Activated CD8-positive, alpha-beta memory T cell treated with anti-CD3 and anti-CD28 coated beads, Interleukin-2, amount 10 ng/mL, durations not matched to agents 7 days and 5 days (primary cell): ENCODE measurements at places on chromosomes 7 and 10. TPM values are rescaled to one million over a fixed set of nuclear protein-coding genes. Genes with fewer than 3 reads are reported as not detected.

Gene ELFN1
- not detected for total RNA-seq

Gene CTTNBP2
- total RNA-seq, result not detected

Gene TIMM23B
- total RNA-seq, result 18.5 TPM

Gene BHLHA15
- total RNA-seq, result 0.33 TPM

Gene C10orf53
- not detected for total RNA-seq

Gene GPER1
- total RNA-seq, result not detected

Gene PAPOLB
- 0.06 TPM for total RNA-seq

Gene CEP55
- total RNA-seq, result 79.3 TPM

Gene CALHM3
- not detected for total RNA-seq

Gene SLIT1
- total RNA-seq, result 1.5 TPM

Gene GRM3
- total RNA-seq, result not detected

Gene TSC22D4
- 144 TPM for total RNA-seq

Gene MMRN2
- total RNA-seq, result not detected

Gene NFE2L3
- 20.1 TPM for total RNA-seq

Gene UCMA
- not detected for total RNA-seq

Gene ABCB8
- 52.4 TPM for total RNA-seq

Gene CRYGN
- not detected for total RNA-seq

Gene FXYD4
- total RNA-seq, result 0.37 TPM

Gene NPY4R
- total RNA-seq, result not detected

Gene ASB15
- not detected for total RNA-seq

Gene TRIM50
- total RNA-seq, result not detected

Gene CALML3
- total RNA-seq, result not detected

Gene DYDC2
- not detected for total RNA-seq

Gene CASP7
- 56.0 TPM for total RNA-seq

Gene MYL10
- total RNA-seq, result not detected

Gene CYP2E1
- total RNA-seq, result 0.26 TPM

Gene TLL2
- total RNA-seq, result not detected

Gene CHST3
- 0.05 TPM for total RNA-seq

Gene MYH16
- not detected for total RNA-seq
